ENCODE measurements at places on chromosomes 7 and 10.
A peak's percentile ranks its signal among the peaks of the same experiment; 100 is the strongest.

- DNase-seq, result no peak
These were observed 19.9 kb downstream of the SLC35G1 start for GRCh38 chr10:93913706-93914105.

DNA sequence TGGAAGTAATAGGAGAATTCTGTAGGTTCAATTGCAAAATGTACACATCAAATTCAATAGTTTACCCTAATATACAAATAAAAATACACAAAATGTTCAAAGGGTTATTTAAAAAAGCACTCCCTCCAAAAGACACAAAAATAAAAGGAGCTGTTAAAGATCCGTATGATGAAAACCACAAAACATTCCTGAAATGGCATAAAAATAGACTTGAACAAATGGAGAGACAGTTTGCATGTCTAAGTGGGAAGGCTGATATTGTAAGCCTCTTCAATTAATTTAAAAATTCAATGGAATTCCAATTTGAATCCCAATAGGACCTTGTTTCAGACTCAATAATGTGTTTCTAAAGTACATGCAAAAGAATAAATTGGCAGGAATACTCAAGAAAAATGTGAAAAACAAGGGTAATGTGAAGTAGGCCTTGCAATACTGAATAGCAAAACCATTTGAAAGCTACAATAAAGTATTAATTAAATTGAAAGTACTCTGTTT, 38.0 kb upstream of the INSYN2A start:
- no peak for DNase-seq

DNA sequence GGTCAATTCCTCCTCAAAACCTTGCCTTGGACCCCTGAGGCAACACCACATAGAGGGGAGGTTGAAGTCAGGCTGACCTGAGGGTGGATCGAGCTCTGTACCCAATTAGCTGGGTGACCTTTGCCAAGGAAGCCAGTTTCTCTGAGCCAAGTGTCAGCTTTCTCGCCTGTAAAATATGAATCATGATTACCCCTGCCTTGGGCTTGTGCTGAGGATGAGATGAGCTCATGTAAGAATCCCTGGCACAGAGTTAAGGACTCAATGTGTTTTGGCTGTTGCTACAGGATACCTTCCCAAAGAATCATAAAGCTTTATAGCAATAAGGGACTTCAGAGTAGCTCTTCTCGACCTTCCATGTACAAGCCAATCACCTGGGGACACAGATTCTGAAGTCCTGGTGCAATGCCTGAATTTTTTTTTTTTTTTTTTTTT, 43.5 kb upstream of the CACUL1 start:
- no peak for DNase-seq

- DNase-seq, result no peak
These were observed 37.0 kb downstream of the SNX13 start for GRCh38 chr7:17903337-17903736.

DNA sequence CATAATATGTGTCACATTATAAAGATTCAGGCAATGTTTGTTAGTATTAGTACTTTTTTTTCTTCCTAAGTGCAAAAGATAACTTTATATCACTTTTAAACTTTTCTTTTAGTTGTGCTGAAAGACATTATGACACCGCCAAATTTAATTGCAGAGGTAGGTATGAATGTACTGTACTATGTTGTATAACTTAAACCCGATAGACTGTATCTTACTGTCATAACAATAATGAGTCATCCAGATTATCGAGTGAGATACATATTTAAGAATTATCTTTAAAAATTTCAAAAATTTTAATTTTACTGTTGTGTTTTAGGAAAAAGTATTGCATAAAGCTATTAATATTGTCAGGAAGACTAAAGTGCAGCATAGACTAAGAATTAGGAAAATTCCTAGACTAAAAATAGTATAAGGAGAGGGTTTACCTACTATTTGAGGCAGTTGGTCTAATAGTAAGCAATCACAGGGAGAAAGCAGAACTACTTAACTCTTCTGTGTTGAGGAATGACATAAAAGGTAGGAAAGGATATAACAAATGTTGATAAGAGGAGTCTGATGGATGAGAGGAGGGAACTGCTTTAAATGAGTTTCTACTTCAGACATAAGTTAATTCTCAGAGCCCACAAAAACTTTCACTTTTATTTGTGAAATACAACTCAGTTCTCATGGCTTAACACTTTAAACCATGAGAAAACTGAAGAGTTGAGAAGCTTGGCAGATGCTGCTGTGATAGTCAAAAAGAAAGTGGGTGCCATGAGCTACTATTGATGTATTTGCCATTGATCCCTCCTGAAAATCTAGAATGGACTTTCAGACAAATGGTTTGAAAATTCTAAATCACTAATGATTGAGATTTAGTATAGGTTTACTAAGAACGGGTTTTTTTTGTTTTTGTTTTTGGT, 67.8 kb downstream of the PTEN start:
- no peak for DNase-seq

DNA sequence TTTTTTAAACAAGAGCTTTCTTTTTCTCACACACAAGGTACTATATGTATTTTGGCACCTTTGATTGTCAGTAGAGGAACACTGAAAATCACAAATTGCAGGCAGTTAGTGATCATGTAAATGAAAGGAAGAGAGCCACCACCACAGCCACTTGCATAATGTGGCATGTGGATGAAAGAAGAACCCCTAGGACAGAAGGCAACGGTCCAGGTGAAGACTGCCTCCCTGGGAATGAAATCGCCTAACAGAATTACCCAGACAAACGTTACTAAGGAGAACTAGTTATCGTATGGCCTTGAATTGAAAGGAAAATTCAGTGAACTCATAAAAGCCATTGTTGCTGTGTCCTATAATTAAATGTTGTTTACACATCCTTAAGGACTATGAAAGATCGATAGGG, 41.2 kb upstream of the PTPRZ1 start:
- no peak for DNase-seq

DNA sequence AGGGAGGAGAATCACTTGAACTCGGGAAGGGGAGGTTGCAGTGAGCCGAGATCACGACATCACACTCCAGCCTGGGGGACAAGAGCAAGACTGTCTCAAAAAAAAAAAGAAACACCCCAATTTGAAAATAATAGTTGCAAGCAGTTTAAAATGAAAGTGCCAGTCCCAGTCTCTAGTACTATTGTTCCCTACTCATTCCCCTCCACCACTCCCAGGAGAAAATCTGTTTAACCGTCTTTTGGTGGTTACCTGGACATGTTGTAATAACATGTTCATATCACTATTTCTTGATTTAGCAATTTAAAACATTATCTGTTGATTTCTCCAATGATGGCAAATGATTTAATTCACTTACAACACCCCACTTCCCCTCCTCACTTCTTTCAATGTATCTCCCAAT, 44.7 kb downstream of the KIFBP start:
- no peak for DNase-seq

DNA sequence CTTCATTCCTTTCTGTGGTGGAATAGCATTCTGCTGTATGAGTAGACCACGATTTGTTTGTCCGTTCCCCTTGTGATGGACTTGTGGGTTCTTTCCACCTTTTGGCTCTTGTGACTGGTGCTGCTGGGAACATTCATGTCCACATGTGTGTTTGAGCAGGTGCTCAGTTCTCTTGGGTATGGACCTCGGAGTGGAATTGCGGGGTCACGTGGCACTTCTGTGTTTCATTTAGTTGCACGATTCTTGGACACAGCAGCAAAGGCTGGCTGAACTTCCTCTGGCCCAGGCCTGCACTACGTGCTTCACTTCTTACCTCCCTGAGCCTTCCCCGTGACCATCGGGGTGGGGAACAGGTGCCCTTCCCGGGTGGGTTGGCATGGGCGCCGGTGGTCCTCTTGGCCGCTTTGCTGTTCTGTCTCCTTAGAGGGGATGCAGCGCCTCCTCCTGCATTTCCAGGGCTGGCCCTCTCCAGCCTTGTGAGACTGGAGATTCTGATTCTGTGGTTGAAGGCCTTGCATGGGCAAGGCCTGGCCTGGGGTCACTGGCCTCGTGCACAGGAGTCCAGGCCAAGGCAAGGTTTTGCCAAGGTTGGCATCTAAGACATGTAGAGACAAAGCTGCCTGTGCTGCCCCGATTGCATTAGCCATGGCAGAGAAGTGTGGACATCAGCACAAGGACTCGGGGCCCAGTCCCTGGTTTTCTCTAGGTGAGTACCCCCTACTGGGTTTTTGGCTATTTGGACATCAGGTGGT, 25.1 kb downstream of the DOCK1 start:
- DNase-seq, result no peak

- no peak for DNase-seq
These were observed 71.7 kb downstream of the GNAT3 start for GRCh38 chr7:80439894-80440821.

- no peak for DNase-seq
These were observed 91.0 kb downstream of the MICALL2 start for GRCh38 chr7:1368184-1368681.

DNA sequence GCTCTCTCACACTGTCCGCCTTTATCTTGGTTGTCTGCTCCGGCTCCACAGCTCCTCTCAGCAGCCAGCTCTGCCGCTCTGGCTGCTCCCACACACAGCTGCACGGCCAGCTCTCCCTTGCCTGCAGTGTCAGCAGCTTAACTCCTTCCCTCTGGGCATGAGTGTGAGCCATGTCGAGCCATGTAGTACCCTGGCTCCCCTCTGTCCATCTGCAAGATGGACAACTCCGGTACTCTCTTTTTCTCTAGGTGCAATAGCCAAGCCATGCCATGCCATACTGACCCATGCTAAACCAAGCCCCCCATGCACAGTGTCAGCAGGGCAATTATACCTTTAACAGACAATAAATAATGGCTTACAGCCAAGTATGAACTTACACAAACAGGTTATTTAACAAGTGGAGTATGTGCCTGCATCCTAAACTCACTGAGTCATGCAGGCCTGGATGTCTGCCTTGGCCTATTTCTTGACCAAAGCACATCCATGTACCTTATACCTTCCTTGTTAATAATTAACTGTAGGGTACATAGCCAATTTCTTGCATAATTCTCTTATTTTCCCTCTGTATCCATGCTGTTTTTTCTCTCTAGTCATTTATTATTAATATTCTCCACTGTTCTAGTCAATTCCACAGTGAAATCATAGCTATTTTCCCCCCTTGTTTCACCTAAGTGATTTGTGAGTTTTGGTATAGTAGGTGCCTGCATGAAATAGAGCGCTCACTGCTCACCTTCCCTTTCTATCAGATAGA, 170.9 kb downstream of the CDK14 start:
- no peak for DNase-seq

DNA sequence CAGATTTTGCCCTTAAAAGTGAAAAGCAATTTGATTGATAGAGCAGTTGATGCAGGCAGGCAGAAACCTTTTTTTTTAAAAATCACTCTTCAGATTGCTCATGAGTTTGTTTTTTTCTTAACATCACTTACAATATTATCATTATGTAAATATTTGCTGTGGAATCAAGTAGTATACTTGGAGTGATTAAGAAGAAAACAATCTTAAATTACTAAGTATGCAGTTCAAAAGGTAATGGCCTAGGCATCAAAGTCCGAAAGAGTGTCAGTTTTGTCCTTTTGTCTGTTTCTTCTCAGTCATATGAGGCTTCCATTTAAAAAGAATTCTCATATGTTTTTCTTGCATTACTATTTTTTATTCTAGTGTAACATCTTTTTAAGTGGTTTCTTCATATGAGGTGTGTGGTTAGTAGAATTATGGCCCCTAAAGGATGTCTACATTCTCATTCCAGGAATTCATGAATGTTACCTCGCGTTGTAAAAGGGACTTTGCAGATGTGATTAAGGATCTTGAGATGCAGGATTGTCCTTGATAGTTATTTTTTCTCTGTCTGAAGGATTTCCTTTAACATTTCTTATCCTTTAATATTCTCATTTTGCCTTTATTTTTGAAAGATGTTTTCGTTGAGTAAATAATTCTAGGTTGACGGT, 44.0 kb downstream of the BICC1 start:
- no peak for DNase-seq

- DNase-seq, result no peak
These were observed 26.6 kb upstream of the DDC start for GRCh38 chr7:50591480-50592438.

DNA sequence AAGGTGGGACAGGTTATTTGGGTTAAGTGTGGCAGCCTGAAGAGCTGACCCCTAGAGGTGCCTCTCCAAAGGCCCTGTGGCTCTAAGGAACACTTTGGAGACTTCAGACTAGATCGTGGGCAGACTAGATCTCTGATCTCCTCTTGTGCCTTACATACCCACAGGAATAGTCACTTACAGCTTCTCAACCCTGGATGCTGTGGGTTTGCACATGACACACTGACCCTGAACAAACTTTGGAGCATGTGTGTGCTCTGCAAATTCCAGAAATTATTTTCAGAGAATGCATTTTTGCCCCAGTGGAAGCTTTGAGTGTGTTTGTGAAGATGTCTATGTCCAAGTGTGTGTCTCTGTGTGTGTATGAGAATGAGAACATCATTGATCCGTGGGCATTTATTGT, 119.6 kb downstream of the EMX2 start:
- DNase-seq, result no peak

GRCh38 chr10:59109826-59110225, 66.6 kb upstream of the PHYHIPL start:
- no peak for DNase-seq

- DNase-seq, result no peak
These were observed 118.7 kb downstream of the ICA1 start for GRCh38 chr7:8143151-8143874.

DNA sequence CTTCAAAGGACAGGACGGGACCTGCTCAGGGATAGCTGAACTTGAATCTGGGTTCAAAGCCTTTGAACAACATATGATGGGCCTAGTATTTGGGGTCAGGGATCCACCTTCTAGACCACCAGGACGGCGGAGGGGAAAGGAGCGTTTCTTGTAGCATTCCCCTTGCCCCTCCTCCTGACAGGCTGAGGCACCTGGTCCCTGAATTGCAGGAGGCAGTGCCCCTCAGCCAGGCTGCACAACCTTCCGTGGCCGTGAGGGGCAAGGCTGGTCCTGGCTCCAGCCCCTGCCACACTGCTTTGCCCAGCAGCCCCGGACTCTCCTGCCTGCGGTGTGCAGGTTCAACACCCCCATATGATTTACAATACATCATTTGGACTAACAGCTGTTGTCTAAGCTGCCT, 58.1 kb downstream of the INSIG1 start:
- DNase-seq, result peak; percentile 4

GRCh38 chr7:157086508-157087187, 52.1 kb upstream of the UBE3C start:
- DNase-seq, result no peak

- no peak for DNase-seq
These were observed 26.7 kb upstream of the SLF2 start for GRCh38 chr10:100886091-100886490.

GRCh38 chr7:100860702-100861615, 6.2 kb upstream of the TRIP6 start:
- DNase-seq, result no peak

DNA sequence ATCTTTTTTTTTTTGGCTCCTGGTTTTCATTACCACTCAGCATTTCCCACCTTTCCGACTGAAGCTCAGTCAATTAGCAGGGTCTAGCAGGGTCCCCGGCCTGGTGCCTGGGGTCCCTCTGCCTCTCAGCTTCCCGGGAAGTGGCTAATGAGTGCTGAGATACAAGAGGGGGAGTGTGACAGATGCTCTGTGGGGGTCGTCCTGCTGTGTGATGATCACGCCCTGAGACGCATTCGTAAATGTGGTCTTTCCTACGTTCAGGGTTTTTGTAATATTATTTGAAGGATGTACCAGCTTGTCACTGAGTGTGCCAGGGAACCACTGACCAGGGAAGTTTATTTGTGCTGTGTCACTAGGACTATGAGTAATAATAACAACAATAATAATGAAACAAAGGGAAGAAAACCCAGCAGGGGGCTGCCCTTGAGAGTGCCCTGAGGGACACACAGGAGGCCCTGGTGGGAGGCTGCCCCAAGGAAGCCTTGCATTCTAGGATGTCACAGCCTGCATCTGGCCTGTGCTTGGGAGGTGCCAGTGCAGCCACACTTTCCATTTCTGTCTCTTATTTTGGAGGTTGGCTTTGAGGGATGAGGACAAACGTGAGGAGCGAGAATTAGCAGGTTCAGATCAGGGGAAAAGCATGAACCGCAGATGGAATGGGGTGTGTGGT, 337.8 kb downstream of the ADARB2 start:
- no peak for DNase-seq
